Adrenal gland (tissue), 19 donors: ENCODE measurements at places on chromosomes 11 and 22.

DNA sequence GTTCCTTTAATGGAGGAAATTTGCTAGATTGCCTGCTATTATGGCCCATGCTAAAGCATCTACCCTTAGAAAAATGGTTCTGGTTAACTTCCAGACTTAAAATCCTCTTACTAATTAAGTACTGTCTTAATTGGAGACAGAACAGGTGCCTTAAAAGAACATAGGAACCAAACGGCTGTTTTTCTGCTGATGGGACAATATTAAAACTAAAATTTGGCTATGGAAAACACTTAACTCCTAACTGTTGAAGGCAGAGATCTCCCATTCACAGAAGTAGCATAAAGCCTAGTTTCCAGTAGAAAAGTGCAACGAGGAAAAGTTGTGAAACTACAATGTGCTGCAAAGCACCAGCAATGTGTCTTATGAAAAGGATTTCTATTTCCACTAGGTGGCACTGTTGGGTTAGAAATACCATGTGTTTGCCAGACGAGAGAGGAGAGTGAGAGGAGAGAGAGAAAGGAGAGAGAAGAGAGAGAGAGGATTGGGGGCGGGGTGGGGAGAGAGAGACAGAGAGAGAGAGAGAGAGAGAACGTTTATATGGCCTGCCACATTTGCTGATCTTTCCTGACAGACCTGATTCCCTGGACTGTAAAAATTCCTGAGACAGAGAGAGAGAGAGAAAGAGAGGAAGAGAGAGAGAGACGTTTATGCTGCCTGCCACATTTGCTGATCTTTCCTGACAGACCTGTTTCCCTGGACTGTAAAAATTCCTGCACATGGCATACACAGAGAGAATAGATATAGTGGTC lies 51.5 kb downstream of the FAM181B start:
- peak; percentile 12 for DNase-seq

GRCh38 chr11:5507177-5507932 lies 2.4 kb downstream of the UBQLN3 start:
- DNase-seq: no peak

DNA sequence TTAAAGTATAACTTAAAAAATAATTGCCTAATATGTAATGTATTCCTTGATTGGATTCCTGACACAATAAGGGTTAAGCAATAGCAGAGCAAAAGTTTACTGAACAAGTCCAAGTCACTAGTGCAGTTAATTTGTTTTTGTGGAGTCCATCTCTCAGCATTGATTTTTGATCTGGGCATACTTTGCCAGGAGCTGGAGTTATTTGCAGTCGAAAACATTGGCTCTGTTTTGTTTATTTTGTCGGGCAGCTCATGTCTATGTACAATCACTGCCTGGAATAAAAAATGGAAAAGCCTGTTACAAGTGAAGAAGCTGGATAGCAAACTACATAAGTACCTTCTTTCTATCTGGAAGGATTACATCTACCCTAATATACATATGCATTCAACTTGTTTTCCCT lies 625.2 kb downstream of the CNTN5 start:
- DNase-seq: no peak

DNA sequence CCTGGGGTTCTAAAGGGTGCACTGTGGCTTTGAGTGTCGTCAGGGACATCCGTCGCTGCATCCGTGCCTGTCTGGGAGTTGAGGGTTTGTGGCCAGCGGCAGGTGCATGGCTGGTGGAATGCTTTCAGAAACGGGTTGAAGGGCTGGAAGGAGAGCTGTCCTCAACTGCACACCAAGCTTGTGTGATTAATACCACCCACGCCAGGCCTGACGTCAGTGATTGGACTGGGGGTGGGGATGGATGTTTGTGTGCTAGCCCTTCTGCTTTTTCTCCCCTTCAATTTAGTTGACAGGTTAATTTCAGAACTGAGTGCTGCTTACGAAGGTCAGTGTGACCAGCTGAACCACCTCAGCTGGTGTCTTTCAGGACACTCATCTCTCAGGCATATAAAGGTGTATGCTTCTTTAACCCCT lies 3.2 kb upstream of the GAB2 start:
- DNase-seq: peak; percentile 94

- no peak for DNase-seq
These were observed 497.5 kb downstream of the SOX6 start for GRCh38 chr11:15858881-15859280.

GRCh38 chr11:68061508-68061907 lies 22.7 kb downstream of the TCIRG1 start:
- no peak for DNase-seq

GRCh38 chr22:47055073-47055355 lies 292.6 kb downstream of the TBC1D22A start:
- DNase-seq: no peak

DNA sequence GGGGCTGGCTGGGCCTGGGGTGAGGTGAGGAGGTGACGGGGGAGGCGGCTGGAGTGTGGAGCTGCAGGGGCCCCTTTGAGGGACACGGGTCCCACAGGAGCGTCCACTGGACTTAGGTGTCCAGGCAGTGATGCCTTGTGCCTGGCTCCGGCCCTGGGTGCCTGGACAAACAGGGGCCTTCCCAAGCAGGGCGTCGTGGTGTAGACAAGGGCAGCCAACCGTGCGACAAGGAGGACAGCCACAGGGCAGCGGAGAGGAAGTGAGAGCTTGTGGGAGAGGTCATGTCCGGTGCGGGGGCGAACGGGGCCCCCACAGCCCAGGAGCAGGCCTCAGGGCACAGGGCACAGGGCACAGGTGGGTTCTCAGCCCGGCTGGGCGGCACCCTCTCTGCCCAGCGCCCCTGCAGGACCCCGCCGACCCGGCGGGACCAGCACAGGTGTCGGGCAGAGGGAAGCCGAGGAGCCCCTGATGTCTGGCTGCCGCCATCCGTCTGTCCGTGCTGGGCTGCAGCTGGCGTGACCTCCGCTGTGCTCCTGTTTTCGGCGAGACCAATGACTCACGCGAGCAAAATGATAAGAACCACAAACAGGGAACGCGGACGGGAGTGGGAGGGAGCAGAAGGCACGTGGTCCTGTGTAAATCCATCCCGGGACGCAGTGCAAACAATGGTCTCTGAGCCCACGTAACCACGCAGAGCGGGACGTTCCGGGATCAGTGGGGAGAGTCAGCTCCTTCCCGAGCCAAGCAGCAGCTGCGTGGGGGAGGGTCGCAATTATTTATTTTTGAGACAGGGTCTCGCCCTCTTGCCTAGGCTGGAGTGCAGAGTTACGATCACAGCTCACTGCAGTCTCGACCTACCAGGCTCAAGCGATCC lies 49.1 kb upstream of the A4GALT start:
- DNase-seq: peak; percentile 85

DNA sequence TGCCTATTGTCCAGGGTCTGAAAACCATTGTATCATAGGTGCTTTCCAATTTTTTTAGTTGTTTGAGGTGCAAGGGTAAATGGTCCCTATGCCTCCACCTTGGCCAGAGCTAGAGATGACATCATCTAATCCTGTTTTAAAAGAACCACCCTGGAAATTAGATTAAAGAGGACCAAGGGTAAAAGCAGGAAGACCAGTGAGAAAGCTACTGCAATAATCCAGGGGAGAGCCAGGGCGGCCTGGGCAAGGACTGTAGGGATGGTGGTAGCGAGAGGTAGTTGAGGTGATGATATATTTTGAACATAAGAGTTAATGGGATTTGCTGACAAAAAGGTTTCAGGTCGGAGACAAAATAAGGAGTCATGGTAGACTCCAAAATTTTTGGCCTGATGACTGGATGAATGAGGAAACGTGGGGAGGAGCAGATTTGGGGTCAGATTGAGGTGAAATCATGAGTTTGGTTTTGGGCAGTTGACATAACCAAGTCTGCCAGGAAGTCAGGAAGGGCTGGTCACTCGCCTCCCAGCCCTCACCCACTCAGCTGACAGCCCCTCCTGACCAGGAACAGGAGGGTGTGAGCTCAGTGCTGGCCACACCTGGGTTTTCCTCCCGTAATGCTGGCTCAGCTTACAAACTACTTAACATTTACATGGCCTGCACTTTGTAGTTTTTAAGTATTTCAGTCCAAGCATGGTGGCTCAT lies 23.0 kb downstream of the SCN4B start:
- no peak for DNase-seq

DNA sequence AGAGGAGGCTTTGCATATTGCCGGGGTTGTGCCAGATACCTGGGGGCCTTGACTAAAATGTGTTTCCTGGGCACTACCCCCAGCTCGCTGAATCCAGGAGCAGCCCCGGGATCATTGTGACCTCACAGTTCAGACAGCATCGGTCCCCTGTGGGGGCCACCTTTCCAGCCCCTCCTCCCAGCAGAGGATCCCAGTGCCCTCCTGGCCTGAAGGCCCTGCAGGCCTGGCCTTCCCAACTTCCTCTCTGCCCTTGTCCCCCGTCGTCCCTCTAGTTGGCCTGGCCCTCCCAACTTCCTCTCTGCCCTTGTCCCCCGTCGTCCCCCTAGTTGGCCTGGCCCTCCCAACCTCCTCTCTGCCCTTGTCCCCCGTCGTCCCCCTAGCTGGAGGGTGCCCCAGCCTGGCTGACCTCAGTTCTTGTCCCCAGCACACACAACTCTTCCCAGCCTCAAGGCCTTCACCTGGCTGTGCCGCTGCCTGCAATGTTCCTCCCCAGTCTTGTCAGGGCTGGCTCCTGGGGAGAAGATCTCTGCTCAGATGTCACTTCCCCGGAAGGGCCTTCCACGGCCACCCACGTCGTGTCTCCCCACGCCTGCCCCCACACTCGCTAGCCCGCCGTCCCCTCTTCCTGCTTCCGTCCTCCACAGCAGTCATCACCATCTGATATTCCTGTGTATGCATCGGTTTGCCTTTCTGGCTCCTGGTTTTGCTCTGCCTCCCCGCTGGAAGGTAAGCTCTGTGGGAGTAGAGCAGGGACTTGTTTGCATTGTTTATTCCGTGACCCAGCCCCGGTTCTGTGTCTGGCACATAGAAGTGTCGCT lies 12.6 kb upstream of the ANO1 start:
- DNase-seq: no peak

DNA sequence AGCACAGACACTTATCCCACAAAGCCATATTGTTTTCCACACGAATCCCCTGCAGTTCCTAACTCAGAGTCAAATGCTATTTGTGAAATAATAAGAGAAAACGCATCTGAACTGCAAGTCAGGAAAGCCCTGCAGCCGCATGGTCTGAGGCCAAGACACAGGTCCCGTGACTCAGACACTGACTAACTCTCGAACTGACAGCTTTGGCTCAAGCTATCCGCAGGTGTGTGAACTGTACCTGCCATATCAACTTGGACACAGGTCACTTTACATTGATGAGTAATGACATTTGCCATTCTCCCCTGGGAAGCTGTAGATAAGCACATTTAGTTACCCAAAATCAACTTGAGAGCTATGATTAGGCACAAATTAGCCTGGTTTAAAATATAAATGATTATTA lies 34.9 kb upstream of the NFRKB start:
- DNase-seq: no peak
